Activated CD4-positive, alpha-beta T cell treated with anti-CD3 and anti-CD28 coated beads, Interleukin-2, amount 10 ng/mL, durations not matched to agents 24 days and 14 days (primary cell): ENCODE measurements at places on chromosomes 5 and 9. TPM values are rescaled to one million over a fixed set of nuclear protein-coding genes. Genes with fewer than 3 reads are reported as not detected.

Gene C1QTNF3
- total RNA-seq: 2.0 and 2.1 TPM in 2 replicates

Gene HOMER1
- total RNA-seq: 13.8 and 15.0 TPM in 2 replicates

Gene SLC34A3
- not detected in 2 replicates for total RNA-seq

DNA sequence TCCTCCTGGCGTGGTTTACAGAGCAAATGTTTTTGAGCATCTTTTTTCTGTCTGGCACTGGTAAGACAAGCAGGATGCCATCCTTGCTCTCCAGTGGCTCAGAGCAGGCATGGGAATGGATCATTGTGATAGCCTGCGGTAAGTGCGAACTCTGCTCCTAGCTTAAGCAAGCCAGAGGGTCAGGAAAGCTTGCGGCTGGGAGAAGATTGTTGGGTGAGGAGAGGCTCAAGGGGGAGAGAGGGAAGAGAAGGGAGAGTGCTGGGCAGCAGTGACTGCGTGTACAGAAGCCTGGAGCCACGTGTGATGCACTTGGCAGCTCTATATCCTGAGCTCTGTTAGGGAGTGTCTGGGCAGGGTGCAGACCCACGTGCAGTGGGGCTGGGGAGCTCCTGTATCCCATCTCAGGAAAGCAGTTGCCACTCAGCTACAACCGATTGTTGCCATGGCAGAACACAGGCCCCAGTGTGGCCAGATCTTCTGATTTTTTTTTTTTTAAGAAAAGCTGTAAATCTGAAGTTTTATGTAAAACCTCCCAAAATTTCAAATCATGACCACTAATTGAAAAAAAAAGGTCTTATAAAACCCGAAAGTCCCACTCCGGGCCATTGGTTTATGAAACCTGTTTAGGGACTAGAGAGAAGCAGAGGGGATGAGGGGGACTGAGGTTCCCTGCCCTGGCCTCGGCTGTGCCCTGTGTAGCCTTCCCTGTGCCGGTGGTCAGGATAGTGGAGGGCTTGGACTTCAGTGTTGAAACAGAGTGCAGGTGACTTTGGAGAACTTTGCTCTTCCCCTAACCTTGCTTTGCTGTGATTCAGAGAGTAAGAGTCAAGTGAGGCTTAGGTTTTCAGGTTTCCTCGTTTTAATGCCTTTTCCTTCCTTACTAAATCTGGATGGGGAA is 67.3 kb downstream of the ZNF618 start:
- no peaks in the 10 kb centered on the region for H3K4me1 ChIP-seq
- H3K27me3 ChIP-seq: peaks cover 12% of the 10 kb centered on the region
- H3K36me3 ChIP-seq: no peaks in the 10 kb centered on the region
- no peak overlapping the region for H3K4me3 ChIP-seq
- DNase-seq: no peak

DNA sequence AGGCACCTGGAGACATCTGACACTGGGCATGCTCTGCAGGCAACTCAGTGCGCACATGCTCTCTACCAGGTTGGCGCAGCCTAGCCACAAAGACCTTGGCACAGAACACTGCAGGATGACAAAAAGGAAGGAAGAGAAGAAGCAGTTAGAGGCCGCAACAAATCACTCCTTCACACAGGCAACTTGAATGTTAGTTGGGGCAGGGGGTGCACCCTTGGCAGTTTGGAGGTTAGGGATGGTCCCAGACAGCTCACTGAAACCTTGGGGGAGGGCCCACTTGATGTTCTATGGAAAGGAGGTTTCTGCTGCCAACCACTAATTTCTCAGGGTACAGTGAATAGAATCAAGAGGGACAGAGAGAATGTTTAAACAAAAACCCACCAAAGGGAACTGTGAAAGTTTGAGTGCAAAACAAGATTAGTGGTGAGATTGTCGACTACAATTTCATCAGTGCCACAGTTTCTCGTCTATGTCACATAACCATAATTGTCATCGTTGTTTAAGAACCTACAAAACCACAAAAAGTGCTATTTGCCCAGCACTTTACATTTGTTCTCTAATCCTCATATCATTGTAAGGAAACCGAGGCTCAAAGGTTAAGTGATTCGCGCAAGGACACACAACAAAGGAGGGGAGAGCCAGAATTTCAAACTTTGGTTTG is 48.7 kb downstream of the FBXW11 start:
- H3K27me3 ChIP-seq: no peaks in the 10 kb centered on the region
- peak overlapping the region; percentile 88 for H3K27ac ChIP-seq
- peaks cover 50% of the 10 kb centered on the region for H3K4me1 ChIP-seq
- DNase-seq: no peak

Gene HAND1
- total RNA-seq: not detected in 2 replicates

DNA sequence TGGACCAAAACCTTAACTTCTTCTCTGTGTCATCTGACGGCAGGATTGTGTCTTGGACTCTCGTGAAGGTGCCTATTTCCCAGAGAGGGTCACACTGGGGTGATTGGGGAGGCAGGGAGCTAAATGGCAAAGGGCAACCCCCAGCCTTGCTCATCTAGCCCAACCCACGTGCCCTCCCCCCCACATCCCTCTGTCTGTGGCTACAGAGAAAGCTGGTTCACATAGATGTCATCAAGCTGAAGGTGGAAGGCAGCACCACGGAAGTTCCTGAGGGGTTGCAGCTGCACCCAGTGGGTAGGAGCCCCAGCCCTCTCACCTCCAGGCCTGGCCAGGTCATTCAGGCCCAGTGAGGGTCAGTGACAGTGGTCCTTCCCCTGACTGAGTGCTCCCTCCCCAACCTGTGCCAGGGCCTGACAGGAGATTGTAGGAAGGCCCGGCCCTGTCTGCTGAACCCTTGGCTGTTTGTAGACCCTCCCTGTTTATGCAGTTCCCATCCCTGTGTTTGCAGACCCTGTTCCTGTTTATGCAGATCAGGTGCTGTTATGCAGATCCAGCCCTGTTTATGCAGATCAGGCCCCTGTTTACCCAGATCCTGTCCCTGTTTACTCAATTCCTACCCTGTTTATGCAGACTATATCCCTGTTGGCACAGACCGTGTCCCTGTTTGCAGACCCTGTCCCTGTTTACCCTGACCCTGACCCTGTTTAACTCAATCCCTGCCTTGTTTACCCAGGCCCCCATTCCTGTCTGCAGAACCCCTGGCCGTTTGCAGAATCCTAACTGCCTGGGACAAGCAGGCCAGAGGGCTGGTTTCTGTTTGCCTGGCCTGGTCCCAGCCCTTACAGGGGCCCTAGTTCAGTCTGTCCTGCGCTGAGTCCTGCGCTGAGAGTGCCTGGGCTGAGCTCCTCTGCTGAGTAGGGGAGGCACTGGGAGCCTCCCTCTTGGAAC is 10.4 kb downstream of the ENHO start:
- no peak overlapping the region for H3K27ac ChIP-seq
- no peaks in the 10 kb centered on the region for H3K36me3 ChIP-seq

GRCh38 chr5:122774519-122774860 is 390 bp upstream of the SNX2 start:
- peak overlapping the region; percentile 48 for H3K27ac ChIP-seq
- H3K4me3 ChIP-seq: peak overlapping the region; percentile 94
- peaks cover 27% of the 10 kb centered on the region for H3K27me3 ChIP-seq
- peaks cover 2% of the 10 kb centered on the region for H3K36me3 ChIP-seq
- H3K4me1 ChIP-seq: peaks cover 16% of the 10 kb centered on the region

DNA sequence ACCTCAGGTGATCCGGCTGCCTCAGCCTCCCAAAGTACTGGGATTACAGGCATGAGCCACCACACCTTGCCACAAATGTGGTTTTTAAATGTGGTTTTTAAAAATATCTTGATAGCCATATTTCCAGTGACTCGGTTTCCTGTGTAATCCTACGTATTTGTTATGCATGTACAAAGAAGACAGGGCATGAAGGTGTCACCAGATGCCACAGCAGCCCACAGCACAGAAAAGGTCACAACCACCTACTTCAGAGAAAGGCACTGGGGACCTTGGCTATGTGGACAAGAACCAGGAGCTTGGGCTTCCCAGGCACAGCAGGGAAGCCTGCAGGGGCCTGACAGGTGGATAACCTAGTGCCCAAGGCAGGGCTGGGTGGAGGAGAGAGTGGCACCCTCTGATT is 38.0 kb downstream of the C9orf50 start:
- H3K4me1 ChIP-seq: peaks cover 83% of the 10 kb centered on the region
- H3K4me3 ChIP-seq: peak overlapping the region; percentile 81
- peaks cover 6% of the 10 kb centered on the region for H3K36me3 ChIP-seq
- peak overlapping the region; percentile 91 for H3K27ac ChIP-seq

DNA sequence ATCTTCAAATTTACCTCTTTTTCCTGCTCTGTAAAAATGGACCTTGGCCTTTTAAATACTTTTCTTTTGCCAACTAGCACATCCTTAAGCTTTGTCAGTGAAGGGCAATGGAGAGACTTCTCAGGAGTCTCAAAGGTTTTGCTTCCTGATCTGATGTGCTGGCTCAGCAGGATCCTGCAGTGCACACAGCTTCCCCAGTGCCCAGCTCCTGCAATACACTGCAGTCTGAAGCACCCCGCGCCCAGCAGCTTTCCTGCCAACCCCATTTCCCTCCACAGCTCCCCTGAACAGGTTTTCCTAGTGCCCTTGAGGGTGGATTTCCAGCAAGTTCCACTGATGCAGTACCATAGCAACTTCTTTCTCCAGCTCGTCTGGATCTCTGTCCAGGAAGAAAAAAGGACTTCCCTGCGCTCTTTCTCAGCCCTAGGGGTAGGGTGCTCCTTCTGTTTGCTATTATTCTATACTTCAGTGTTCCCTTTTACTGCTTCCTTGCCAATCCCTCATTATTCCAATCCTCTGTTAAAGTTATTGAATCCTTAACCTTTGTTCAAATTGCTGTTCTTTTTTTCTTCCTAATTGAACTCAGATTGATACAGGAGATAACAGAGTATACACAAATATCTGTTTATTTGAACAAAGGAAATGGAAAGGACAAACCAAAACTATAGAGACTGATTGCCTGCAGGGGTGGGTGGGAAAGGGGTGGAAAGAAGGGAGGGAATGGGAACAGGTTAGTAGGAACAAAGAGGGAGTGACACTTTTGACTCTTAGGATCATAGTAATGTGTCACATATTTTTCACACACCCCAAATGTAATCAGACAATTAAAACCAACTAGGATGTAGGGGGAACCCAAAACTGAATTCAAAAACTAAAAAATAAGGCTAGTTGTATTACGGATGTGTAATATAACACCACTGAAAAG is 8.5 kb downstream of the SNAPC3 start:
- H3K4me1 ChIP-seq: peaks cover 36% of the 10 kb centered on the region
- peaks cover 48% of the 10 kb centered on the region for H3K36me3 ChIP-seq
- DNase-seq: no peak
- H3K27ac ChIP-seq: no peak overlapping the region
- H3K4me3 ChIP-seq: no peak overlapping the region

DNA sequence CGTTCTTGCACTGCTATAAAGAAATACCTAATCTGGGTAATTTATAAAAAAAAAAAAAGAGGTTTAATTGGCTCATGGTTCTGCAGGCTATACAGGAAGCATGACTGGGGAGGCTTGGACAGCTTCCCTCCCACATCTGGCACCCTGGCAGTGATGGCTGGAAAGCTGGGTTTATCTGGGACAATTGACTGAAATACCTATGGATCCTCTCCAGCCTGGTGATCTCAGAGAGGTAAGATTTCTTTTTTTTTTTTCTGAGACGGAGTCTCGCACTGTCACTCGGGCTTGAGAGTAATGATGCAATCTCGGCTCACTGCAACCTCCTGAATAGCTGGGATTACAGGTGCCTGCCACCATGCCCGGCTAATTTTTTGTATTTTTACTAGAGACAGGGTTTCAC is 22.7 kb upstream of the UGCG start:
- peaks cover 3% of the 10 kb centered on the region for H3K36me3 ChIP-seq
- H3K27ac ChIP-seq: no peak overlapping the region
- H3K27me3 ChIP-seq: peaks cover 23% of the 10 kb centered on the region
